Panc1 (cell line): ENCODE measurements at places on chromosomes 3 and 15. TPM values are rescaled to one million over a fixed set of nuclear protein-coding genes. Genes with fewer than 3 reads are reported as not detected.

GRCh38 chr3:27888562-27888961 lies 166.4 kb upstream of the EOMES start:
- no peak for DNase-seq

- DNase-seq: no peak
These were observed 123.8 kb downstream of the TIGIT start for GRCh38 chr3:114417675-114418074.

Gene CCR4
- 0.10 TPM for total RNA-seq

GRCh38 chr3:108029466-108029865 lies 61.4 kb downstream of the CD47 start:
- no peak for DNase-seq

- DNase-seq: no peak
These were observed 82.2 kb downstream of the RBMS3 start for GRCh38 chr3:29363110-29363509.

Gene CD96
- not detected for total RNA-seq

Gene LNP1
- total RNA-seq: 1.8 TPM

Gene GLDN
- total RNA-seq: 0.57 TPM

DNA sequence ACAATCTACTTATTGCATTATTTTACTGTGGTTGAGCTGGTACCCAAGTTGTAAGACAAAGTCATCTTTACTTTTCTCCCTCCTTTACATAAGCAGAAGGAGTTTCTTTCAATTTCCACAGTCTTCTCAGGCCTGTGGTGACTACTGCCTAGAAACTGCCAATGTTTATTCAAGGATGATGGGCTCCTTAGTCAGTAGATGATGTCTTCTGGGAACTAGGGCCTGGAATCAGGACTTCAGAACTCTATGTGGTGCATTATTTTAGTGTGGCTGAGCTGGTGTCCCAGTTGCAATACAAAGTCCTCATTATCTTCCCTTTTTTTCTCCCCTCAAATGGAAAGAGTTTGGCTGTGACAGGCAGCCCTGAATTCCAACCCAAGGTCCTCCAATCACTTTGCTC lies 1762.5 kb downstream of the SI start:
- DNase-seq: peak; percentile 7
